ENCODE measurements at places on chromosomes 3 and 15.

GRCh38 chr15:47788685-47789084 lies 71.4 kb downstream of the SEMA6D start:
- no peak for DNase-seq

- DNase-seq: no peak
These were observed 424.3 kb upstream of the ATP10A start for GRCh38 chr15:26287381-26287780.

DNA sequence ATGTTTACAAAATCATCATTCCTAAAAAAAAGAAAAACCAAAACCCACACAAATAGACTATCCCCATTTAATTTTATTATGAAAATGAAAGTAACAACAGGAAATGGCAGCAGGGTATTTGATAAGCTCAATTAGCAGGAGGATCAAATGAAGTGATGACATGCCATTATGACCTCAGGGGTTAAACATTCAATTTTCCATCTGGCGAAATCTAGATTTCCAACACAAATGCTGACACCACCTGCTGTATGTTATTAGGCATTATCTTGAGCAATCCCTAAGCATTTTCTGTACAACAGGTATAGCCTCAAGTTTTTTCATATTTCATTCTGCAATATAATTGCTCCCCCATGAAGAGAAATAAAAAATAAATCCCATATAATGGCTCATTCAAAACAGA lies 57.1 kb downstream of the SHQ1 start:
- DNase-seq: peak; percentile 21

GRCh38 chr15:90529011-90529370 lies 732 bp upstream of the CRTC3 start:
- no peak for DNase-seq

- DNase-seq: peak; percentile 46
These were observed 8.9 kb upstream of the RLBP1 start for GRCh38 chr15:89230277-89230676.

DNA sequence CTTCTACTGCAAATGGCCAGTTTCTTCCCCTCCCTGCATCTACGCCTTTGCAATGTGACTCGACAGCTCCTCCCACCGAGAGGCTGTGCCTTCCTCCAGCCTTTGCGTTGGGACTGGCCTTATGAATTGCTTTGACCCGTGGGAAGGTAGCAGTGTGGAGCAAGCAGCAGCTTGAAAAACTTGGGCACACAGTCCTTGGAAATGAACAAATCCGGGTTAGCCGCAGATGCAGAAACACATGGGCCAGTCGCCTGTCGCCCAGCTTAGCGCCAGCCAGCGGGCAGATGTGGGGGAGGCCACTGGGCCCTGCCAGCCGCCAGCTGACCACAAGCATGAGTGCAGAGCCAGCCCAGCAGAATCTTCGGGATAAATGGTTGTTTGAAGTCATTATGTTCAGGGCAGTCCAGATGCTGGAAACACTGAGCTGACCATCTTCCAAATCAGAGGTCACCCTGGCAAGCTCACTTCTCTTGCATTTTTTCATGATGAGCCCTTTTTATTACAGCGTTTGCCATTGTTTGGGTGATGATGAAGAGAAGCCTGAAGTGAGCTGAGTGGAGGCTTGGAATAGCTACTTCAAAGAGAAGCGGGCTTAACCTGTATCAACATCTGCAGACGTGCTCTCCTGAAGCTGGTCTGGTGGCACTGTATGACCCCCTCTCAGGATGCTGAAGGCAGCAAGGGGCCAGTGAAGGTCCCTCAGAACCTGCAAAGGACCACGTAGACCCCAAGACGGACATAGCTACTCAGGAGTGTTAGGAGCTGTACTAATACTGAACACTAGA lies 9.8 kb downstream of the SELENOS start:
- peak; percentile 86 for DNase-seq

- DNase-seq: no peak
These were observed 270.2 kb upstream of the THBS1 start for GRCh38 chr15:39310633-39311032.

GRCh38 chr3:129058441-129059200 lies 2.0 kb upstream of the GP9 start:
- DNase-seq: no peak

- no peak for DNase-seq
These were observed 68.6 kb upstream of the FAM174B start for GRCh38 chr15:92724144-92724543.

- no peak for DNase-seq
These were observed 32.0 kb upstream of the PPP4R2 start for GRCh38 chr3:72964633-72965032.

DNA sequence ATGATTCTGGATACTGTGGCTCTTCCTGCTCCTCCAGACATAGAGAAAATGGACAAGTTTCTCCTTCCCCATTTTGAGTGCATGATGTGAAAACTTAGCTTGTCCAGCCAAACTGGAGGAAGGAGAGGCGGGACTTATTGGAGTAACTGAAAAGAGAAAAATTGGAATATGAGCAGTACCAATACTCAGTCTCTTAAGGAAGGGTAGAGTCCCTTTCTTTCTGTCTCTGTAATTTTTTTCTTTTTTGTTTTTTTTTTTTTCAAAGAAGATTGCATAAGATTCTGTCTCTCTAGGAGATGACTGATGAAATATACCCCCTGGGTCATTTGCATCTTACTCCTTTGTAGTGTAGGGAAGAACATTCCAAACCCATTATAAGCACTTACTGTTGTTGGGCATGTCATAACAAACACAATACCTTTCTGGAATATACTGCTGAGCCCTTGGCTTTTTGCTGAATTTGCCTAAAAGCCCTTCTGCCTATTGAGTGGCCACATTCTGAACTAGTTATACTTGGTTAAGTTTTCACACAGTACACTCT lies 498.1 kb upstream of the TPRG1 start:
- DNase-seq: peak; percentile 84

GRCh38 chr3:197428117-197428801 lies 127.5 kb downstream of the BDH1 start:
- peak; percentile 82 for DNase-seq

GRCh38 chr3:77342027-77342426 lies 302.1 kb downstream of the ROBO2 start:
- no peak for DNase-seq

DNA sequence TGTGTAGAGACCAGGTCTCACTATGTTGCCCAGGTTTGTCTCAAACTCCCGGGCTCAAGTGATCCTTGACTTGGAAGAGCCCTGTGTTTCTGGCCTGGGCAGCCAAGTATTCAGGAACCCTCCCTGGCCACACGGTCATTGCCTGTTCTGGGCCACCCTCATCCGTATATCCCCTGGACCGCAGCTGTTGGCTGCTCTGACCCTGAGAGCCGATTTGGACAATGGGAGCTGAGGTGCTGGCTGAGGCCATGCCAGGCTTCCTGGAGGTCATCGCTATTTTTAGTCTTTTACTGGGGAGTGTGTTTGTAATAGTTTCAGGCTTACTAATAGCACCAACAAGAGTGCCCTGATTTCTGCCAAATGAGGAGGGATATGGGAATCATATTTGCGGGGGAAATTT lies 60.7 kb downstream of the ADAMTS7 start:
- DNase-seq: peak; percentile 73

DNA sequence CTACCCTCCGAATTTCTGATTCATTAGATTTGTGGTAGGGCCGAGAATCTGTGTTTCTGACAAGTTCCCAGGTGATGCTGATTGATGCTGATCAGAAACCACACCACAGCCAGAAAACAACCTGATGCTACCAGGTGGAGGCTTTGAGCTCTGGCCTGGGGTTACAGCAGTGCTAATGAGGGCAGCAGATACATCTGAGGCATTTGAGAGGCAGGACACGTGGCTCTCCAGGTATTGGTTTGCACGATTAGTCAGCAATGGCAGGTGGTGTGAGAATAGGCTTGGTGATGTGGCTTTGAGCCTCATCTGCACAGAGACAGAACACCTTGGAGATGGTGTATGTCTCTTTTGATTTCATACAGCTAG lies 78.8 kb upstream of the THBS1 start:
- DNase-seq: no peak

DNA sequence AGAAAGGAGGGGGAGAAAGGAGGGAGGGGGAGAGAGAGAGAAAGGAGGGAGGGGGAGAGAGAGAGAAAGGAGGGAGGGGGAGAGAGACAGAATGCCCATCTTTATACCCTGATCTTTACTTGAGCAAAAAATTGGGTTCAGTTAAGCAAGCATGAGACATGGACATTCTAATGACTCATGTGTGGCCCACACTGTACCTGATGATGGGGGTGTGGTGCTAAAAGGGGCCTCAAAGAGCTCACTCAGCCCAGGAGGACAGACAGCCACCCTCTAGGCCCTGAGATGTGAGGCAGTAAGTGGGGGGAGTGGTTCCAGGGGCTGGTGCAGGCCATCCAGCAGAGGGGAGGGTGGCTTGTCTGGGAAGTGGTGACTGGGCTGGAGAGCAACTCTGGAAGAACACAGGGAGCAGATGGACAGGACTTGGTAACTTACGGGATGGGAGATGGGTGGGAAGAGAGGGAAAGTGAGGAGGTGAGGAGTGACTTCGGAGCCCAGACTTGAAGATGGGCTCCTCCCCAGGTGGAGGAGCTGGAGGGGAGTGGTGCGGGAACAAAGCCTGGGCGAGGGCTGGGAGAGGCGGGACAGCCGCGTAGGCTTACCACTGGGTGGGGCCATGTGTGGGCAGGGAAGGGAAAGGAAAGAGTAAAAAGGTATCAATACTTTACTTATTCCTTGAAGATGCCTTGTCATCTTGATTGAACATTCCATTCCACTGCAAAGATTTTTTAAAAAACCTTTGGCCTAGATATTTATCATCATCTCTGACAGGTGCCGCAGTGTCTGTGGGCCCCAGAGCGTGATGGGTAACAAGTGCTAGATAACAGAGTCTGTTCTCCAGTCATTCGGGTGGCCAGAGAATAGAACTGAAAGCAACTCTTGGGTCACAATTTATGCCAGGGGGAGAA lies 32.3 kb downstream of the TSPAN3 start:
- no peak for DNase-seq

DNA sequence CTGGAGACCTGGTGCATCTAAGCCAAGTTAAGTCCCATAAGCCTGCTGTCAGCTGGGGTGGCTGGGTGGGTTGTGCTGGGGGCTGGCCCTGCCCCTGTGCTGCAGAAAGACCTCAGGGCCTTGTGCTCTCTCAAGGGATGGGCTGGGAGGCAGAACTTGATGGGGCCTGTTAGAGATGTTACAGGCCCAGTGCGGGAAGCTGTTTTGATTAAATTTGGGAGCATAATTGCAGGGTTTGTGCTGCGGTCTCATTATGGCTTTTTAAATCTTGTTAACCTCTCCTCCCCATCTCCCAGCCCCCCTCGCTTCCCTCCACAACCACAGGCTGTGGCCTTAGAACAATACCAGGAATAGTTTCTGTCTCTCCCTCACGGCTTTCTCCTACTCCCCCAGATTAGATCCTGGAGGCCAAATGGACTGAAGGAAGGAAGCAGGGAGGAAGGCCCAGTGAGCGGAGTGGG lies 87.6 kb upstream of the TLE3 start:
- no peak for DNase-seq

- DNase-seq: no peak
These were observed 217.9 kb downstream of the SNRPN start for GRCh38 chr15:25172691-25173090.

GRCh38 chr3:58044691-58045483 lies 36.7 kb downstream of the FLNB start:
- DNase-seq: no peak

- no peak for DNase-seq
These were observed 6.2 kb upstream of the TIMMDC1 start for GRCh38 chr3:119492128-119492527.

DNA sequence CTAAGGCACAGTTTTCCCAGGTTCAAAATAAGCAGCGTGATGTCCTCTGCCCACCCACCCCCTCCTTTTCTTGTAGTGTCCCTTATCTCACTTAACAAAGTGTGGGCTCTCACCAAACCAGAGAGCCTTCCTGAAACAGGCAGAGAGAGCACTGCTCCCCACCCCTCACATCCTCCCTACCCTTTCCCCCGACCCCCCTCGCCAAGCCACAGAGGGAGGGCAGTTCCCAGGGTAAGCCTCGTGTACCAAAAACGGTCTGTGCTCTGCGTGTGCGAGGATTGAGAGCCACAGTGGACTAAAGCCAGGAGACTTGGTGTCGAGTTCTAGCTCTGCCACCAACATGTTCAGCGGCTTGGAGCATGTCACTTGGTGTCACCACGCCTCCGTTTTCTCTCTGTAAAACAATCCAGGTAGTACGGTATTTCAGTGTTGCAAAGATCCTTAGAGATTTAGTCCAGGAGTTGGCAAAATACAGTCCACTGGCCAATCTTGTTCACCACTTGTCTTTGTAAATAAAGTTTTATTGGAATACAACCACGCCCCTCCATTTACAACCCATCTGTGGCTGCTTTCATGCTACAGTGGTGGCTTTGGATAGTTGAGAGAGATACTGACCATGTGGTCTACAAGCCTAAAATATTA lies 249.9 kb downstream of the OPA1 start:
- DNase-seq: no peak

GRCh38 chr15:55484917-55485672 lies 22.9 kb downstream of the DNAAF4 start:
- no peak for DNase-seq

GRCh38 chr3:123458255-123458654 lies 9.4 kb upstream of the ADCY5 start:
- DNase-seq: no peak

DNA sequence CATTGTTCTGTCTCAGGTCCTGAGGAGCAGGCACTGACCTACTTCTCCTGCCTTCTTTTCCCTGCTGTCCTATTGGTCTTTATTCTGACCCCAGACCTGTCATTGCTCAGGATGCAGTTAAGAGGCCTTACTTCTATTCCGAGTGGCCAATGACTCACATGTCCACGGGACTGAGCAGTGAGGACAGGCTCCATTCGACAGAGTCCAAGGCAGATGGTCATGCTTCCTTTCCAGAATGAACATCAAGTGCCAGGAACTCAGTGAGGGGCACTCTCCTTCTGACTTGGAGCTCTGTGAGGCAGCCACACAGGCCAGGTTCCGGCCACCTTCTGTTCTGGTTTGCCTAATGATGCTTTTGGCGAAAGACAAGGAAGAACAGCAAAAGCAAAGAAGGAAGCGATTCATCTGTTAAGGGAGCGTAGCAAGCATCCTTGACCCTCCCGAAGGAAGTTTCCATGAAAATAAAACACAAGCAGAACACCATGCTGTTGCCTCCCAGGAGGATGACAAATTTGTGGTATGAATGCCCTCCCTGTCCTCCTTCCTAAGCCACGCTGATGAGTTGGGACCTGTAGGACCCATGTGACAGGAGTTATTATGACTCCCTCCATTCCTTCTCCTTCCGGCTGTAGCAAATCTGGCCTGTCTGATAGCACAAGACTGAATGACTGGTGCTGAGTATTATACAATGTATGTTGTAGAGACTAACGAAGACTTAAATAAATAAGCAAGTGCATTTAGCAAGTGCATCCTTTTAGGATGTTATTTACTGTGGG lies 14.4 kb upstream of the TPRG1 start:
- DNase-seq: no peak

DNA sequence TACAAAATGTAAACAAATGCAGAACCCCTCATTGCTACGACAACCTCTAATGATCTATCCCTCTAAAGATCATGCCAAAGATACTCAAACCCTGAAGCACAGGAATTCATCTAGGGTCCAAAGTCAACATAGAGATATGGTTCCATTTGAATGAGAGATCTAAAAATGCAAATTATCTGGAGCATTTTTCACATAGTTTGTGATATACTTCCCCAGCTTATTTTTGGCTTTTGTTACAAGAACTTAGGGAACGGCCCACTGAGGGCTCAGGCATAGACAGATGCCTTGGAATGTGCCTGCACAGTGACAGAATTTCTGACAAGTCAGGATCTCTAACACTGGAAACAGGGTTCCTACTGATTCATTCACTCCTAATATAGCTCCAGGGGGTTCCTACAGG lies 258.9 kb upstream of the THBS1 start:
- DNase-seq: no peak
